ENCODE measurements at places on chromosomes 1 and 21. TPM values are rescaled to one million over a fixed set of nuclear protein-coding genes. Genes with fewer than 3 reads are reported as not detected.

E2F2 gene
- total RNA-seq = 0.19 TPM

KCNE2 gene
- not detected for total RNA-seq

PRR9 gene
- not detected for total RNA-seq

NID1 gene
- total RNA-seq = not detected

TMEM51 gene
- not detected for total RNA-seq

SIM2 gene
- total RNA-seq = not detected

WNT3A gene
- total RNA-seq = not detected

CHODL gene
- not detected for total RNA-seq

VWA5B1 gene
- total RNA-seq = not detected

MIXL1 gene
- not detected for total RNA-seq

ACTL8 gene
- total RNA-seq = not detected

LCE3D gene
- total RNA-seq = not detected

OR6N1 gene
- not detected for total RNA-seq

SF3B4 gene
- total RNA-seq = 52.0 TPM

SLC45A3 gene
- total RNA-seq = not detected

COL8A2 gene
- 0.08 TPM for total RNA-seq

LCE6A gene
- not detected for total RNA-seq

C8A gene
- total RNA-seq = not detected

RGSL1 gene
- not detected for total RNA-seq

FAM78B gene
- not detected for total RNA-seq

RNU1-2 gene
- 3,774 TPM for total RNA-seq

PCAT6 gene
- 1.6 TPM for total RNA-seq

CELA2A gene
- not detected for total RNA-seq

FBLIM1 gene
- total RNA-seq = not detected

LCE1D gene
- not detected for total RNA-seq

FMO2 gene
- not detected for total RNA-seq
